GM03348 (cell line): ENCODE measurements at places on chromosomes 16 and 17.
A peak's percentile ranks its signal among the peaks of the same experiment; 100 is the strongest.

DNA sequence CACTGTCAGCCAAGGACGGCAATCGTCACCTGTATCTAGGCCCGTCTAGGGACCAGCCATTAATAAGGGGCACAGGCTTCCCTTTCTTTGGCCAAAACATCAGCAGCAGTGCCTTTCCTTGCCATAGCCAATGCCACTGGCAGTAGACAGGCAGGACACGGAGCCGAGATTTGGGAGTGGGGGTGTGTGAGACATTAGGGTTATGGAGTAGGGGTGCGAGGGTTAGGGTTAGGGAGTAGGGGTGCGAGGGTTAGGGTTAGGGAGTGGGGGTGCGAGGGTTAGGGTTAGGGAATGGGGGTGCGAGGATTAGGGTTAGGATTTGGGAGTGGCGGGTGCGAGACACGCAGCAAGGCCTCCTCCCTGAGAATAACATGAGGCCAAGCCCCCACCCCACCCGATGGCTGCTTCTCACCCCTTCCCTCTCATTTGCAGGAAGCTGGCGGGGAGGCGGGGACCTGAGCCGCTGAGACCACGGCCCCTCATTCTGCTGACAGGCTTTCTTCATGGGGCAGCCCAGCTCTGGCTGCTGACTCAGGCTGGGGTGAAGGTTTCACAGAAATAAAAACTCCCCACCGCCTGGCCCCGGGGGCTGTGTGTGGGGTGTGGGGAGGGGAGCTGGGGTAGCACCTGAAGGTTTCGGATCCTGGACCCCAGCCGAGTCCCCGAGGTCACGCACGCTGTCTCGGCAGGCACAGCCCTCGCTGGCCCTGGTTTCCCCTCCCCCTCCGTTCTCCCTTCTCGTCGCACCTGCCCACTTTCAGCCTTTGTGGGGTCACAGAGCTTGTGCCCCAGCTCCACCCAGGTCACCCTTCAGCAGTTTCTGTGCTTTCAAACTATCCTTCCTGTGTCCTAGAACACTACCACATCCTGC is 93.8 kb downstream of the PGS1 start:
- DNase-seq: no peak

GRCh38 chr17:42708588-42708987 is 26.3 kb downstream of the CNTNAP1 start:
- DNase-seq: no peak

DNA sequence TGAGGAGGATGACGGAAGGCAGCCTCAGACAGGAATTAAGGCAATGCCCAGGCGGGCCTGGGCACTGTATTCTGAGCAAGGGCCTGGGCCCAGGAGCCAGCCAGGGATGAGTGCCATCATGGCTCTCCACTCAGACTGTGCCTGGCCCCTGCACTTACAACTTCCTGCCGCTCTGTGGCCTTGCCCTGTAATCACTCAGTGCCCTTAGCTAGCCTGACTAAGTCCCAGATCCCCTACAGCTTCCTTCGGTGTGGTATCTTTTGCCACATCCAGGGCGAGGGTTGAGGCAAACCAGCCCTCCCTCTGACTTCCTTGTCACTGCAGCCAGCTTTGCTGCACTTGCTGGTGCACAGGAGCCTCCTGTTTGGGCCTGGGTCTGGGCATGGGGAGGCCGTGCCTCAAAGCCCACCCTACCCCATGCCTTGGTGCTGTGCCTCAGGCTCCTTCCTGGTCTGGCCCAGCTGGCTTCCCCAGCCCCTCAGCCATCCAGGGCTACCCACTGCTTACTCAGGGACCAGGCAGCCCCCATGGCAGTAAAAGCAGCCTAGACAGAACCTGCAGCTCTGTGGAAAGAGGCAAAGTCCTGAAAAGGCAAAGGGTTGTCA is 9.3 kb downstream of the SLC46A1 start:
- DNase-seq: no peak

DNA sequence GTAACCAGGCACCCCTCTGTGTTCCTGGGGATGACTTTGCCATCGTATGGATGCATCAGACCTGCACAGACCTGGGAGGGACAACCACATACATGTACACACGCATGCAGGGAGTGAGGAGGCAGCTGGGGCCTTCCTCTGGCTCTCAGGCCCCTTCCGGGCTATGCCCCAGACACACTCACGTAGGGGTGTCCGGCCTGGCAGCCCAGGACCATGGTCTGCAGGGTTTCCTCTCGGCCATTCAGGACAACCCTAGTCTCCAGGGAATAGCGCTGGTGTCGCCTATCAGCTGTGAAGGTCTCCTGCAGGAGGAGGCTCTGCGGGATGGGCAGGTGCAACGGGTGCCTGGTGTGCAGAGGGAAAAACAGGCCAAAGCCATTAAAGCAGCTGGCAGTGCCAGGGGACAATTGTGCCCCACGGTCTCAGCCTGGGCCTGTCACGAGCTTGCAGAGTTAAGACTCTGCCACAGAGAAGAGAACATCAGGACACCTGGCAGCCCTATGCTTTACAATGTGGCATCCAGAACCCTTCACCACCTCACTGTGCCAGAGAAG is 101.4 kb downstream of the RMI2 start:
- no peak for DNase-seq

DNA sequence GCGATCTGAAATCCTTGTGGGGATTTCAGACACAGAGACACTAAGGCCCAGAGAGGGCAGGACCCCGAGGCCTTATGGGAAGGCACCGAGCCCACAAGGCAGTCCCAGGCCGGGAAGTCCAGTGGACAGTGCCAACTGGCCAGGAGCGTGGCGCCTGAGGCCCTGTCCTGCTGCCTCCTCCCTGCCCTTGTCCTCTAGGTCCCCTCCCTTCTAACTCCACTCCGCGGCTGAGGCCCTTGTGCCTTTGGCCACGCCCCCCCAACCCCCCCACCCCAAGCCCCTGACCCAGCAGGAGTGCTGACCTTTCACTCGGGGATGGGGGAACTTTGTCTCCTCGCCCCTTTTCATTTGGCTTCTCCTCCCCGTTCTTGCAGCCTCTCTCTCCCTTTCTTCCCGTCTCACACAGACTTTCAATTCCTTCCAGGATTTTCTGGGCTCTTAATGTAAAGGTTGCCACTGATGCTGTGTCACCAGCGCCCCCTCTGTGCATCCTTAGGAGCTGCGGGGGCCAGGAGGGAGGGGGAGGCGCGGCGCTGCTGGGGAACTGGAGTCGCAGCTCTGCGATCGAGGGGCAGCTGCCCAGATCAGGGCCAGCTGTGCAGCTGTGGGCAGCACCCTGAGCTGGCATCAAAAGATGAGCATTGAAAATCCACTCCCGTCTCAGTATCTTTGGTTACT is 29.1 kb downstream of the CRHR1 start:
- DNase-seq: no peak

GRCh38 chr17:79036181-79036580 is 12.2 kb downstream of the C1QTNF1 start:
- DNase-seq: no peak

GRCh38 chr16:54942353-54942943 is 11.8 kb downstream of the IRX5 start:
- DNase-seq: no peak

DNA sequence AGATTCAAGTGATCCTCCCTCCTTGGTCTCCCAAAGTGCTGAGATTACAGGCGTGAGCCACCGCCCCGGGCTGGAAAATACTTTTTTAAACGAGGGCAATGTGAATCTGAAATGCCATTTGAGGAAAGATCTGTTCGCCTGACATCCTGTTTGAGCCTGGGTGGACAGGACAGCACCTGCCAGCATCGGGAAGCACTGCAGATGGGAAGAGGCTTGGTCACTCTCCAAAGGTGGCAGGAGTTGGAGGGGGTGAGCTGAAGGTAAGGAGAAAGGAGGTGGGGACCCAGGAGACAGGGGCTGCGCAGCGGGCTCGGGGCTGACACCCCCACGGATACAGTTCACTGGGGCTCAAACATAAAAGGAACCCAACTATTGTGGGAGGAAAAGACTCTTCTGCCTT is 3.9 kb upstream of the BIRC5 start:
- no peak for DNase-seq

GRCh38 chr16:58127033-58127556 is 2.1 kb downstream of the CFAP20 start:
- peak; percentile 33 for DNase-seq

DNA sequence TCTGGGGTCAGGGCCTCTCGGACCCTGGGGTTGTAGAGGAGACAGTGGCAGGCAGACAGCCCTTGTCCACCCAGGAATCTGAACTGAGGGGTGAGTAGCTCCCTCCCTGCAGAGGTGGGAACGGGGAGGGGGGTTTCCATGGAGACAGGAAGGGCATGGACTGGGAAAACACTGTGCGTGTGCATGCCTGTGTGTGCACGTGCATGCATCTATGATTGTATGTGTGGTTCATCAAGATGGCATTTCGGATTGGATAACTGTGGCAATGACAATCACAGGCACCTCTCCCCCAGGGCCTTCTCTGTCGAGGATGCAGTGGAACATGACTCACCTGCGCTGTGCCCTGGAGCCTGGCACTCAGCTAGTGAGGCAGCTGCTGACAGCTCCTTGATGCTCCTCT is 6.1 kb upstream of the CD300C start:
- DNase-seq: no peak

DNA sequence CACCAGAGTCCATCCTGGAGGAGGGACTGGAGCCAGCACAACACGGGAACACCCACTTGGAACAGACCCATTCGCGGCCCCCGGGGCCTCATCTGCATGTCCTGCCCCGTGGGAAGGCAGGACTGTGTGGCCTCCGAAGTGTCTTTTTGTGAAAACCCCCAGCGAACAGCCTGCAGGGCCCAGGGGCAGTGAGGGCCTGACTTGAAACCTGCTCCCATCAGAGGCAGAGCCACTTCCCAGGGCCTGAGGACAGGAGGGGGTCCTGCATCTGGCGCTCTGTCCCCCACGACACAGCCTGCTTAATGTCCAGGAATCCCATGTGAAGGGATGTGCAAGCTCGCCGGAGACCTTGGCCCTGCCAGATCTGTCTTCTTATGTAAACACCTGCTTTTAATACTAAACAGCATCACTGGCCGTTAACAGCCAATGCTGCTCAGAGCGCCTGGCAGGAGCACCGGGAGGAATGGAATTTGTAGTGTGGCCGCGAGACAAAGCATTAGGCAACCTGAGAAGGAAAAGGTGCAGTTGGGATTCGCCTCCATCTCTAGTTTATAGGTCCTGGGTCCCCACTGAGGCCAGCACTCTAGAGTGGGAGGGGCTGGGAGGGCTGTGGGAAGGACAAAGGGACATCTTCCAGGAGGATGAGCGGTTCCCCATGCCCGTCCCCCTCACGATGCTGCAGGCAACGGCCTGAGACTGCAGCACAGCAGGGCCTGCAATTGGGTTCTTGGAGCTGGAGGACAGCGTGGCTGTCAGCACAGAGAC is 9.6 kb upstream of the EVPL start:
- no peak for DNase-seq

DNA sequence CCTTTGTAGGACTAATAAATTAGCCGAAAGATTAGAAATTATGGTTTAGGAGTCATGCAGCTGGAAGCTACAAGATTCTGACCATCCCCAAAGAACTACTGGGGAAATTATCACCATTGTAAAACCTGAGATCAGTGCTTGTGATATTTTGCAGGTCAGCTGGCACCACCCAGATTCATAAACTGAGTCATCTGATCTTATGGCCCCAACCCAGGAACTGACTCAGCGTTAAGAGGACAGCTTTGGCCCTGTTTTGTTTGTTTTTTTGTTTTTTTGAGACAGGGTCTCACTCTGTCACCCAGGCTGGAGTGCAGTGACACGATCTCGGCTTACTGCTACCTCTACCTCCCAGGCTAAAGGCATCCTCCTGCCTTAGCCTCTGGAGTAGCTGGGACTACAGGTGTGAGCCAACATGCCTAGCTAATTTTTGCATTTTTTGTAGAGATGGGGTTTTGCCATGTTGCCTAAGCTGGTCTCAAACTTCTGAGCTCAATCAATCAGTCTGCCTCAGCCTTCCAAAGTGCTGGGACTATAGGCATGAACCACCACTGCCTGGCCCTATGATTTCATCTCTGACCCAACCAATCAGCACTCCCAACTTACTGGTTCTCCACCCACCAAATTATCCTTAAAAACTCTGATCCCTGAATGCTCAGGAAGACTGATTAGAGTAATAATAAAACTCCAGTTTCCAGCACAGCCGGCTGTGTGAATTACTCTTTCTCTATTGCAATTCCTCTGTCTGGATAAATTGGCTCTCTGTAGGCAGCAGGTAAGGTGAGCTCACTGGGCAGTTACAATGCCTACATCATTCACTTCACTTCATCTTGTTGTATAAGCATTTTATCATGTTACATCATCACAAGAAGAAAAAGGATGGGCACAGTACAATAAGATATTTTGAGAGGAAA is 79.4 kb upstream of the KSR1 start:
- DNase-seq: peak; percentile 41

DNA sequence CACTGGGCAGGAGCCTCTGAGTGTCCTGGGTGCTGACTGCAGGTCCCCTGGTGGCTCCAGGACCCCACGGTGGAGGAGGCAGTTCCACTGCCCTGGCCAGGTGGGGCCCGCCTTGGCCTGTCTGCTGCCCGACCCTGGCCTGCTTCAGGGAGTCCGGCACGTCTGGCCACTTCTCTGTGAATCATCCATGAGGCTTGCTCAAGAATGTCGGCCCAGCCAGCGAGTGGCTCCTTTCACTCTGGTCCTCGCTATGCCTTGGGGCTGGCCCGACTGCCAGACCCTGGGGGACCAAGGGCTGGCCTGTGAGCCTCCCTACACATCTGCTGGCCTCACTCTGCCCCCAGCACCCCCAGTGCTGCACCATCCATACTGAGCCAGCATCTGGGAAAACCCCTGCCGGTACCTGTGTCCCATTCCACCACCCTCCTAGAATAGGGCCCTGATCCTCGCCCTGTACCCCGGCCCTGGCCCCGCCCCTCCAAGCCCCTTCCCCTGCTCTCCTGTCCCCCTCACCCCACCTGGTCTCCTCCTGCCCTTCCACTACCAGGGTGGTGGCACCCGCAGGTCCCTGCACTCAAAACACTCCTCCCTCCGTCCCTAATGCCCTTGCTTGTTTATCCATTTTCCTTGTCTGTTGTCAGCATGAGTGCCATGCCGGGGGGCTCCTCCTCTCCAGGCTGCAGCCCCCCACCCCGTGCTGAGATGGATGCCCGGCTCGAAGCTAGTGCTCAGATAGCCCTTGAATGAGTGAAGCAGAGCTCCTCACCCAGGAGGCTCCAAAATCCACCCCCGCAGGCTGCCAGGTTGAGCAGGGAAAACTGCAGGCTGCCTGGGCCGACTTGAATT is 35.5 kb downstream of the ADCY7 start:
- DNase-seq: peak; percentile 92

DNA sequence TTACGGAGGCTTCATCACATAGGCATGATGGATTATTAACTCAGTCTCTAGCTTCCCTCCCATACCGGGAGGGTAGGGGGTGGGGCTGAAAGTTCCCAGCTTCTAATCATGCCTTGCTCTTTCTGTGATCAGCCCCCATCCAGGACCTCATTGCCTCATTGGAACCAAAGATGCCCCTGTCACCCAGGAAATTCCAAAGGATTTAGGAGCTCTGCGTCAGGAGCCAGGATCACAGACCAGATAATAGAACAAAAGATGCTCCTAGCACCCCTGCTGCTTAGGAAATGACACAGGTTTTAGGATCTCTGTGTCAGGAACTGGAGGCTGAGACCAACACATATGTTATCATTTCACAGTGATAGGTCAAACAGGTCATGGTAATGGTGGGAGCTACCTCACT is 9.7 kb downstream of the USB1 start:
- no peak for DNase-seq

GRCh38 chr16:15575293-15576049 is 67.5 kb downstream of the MARF1 start:
- DNase-seq: no peak
